Regular cardiac myocyte (primary cell): ENCODE measurements at places on chromosomes 6 and 20. TPM values are rescaled to one million over a fixed set of nuclear protein-coding genes. Genes with fewer than 3 reads are reported as not detected.

GHRH gene
- not detected in 2 replicates for total RNA-seq

CST4 gene
- total RNA-seq = 0.77 and 1.7 TPM in 2 replicates

GSTA2 gene
- total RNA-seq = not detected in 2 replicates

MAS1 gene
- under 0.01 TPM in 2 replicates for total RNA-seq
